ENCODE measurements at places on chromosomes 6 and 20.
A peak's percentile ranks its signal among the peaks of the same experiment; 100 is the strongest.

DNA sequence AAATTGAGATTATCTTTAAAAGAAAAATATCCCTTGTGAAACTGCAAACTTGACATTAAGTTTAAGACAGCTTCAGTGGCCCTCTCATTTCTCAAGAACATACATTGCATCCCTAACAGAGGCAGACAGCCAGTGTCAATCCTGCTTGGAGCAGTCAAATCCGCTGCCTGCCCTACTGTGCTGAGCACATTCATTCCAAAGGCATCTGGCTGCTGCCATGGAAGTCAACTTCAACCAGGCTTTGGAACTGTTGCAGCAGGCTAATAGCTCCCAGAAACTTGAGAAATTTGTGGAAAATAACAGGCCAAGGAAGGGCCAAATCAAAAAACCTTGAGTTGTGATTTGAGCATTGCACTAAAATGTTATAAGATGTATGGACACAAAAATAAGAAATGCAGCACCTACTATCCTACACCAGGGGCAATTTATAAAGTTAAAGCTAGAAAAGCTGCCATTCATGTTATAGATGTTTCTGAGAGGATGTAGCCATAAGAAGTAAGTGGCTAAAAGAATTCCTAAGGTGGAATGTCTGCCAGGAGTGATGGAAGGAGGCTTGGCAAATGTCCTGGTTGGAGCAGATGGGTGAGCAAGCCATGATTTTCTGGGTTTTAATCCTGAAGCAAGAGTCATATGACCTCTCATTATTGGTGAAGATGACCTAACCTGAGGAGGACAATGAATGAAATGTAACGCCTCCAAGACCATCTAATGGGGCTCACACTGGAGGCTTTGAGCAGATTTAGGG, 31.4 kb upstream of the HAO1 start:
- peak; percentile 2 for DNase-seq

DNA sequence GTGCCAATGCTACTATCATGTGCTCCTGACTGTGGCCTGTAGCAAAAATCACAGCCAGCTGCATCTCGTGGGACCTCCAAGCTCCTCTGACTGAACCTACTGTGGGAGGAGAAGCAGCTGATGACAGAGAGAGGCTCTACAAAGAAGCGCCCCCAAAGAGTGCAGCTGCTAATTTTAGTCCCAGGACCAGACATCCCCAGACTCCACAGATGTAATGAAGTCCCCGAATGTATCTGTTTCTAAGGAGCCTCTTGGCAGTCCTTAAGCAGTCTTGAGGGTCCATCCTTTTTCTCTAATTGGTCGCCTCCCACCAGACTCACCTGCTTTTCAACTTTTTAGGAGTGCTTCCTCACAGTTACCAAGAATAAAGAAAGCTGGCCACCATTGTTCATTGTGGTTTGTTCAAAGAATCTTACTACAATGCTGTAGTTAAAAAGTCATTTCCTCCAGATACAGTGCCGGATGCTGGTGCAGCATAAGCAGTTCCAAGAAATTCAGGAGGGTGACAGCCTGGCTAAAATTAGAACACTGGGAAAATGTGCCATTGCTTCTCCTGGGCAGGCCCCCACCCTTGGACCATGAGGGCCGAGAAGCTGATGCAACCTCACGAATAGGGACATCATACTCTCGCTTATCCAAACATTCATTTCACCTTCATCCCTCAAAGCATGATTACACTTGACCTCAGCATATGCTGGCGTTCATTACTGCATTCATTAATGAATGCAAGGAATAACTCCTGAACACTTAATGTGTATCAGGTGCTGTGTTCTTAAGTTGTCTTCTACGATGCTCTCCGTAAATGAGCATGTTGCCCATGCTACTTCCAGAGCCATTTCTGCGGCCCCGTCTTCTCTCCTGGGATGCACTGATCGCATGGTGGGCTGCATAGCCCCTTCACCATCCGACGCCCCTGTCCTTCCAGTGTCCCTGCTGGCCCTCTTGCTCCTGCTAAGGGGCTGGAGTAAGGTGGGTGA, 66.4 kb downstream of the LY86 start:
- DNase-seq, result peak; percentile 3

DNA sequence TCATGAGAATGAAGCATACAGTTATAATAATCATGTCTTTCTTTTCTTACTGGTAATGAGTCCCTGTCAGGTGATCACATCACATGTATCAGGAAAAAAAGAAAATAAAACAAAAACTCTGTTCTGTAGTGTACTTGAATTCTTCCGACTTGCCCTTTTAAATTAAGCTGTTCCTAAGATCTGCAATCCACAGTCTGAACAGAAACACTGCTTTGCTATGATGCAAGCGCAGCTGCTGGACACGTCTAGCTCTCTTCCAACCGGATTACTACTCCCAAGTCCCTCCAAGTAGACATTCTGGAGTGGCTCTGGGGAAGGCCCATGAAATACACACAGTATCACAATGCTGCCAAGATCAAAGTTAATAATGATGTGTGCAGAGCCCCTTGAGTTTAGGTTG, 83.7 kb downstream of the FYN start:
- DNase-seq, result no peak

- no peak for DNase-seq
Measured at GRCh38 chr6:43849844-43850243, 79.8 kb downstream of the VEGFA start.

DNA sequence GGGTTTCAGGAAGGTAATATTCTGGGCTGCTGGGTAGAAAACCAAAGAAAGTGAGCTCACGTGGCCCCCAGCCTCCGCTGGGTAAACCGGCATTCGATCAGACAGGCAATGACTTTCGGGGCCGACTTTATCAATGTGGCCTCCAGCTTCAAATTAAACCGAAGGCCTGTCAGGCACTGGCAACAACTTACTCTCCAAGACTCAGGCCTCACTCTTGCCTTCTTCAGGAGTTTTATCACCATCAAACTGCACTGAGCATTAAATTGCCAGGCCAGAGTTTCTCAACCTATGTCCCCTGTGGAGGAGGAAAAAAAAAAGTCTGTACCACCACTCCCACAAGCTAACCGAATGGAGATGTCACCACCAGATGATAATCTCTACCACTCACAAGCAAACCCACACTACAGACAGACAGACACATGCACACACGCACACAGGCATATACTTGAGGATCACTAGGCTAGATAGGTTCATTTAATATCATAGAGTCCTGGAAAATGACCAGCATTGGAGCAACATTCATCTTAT, 1.1 kb upstream of the MBOAT1 start:
- no peak for DNase-seq

DNA sequence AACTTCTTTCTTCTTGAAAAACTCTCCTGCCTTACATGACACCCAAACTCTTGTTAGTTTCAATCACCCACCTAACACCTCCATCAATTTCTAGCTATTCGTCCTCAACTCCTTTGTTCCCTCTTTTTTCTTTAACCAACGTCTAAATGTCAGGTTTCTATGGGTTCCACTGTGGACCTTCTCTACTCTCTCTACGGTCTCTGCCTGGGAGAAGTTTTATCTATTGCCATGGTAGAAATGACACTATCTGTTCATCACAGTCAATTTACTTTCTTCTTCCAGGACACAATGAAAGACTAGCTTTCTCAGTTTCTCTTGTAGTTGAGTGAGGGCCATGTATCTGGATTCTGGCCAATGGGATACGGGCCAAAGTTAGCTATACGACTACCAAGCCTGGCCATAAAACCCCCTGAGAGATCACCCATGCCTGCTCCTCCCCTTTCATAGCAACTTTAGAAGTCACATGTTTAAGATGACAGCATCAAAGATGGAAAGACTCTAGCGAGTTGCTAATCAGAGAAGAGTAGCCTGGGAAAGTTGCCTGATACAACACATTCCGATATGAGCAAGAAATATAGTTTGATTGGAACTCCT, 17.9 kb downstream of the RNGTT start:
- no peak for DNase-seq

DNA sequence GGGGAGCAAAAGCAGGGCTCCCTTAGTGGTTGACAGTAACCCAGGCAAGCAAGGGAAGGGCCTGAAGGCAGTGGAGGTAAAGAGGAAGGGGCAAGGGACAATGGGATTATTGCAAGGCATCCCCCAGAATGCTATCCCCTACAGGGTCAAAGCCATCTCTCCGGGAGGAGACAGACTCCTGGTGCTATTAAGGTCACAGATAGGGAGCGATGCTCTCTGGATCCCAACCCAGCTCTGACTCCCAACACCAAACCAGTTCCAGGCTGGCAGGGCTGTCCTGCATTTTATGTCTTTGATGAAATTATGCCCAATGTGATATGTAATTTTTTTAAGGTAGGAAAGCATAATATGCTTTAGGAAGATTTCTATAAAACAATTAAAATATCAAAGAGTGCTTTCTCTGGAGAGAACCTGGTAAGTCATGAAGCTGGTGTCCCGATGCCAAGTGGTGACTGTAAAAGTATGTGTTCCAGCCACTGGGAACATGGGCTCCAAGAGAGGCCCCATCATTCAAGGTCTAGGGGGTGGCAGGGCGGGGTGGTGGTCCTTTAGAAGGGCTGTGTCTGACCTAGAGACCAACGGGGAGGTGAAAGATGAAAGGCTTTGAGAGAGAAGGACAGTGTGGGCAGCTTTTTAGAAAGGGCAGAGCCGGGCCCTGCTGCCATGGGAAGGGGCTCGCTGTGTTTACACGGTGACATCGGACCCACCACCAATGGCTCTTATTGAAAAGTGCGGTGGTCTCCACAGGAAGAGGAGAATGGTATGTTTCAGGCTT, 276.5 kb downstream of the CDC5L start:
- no peak for DNase-seq
